ENCODE measurements at places on chromosomes 12 and 14.

DNA sequence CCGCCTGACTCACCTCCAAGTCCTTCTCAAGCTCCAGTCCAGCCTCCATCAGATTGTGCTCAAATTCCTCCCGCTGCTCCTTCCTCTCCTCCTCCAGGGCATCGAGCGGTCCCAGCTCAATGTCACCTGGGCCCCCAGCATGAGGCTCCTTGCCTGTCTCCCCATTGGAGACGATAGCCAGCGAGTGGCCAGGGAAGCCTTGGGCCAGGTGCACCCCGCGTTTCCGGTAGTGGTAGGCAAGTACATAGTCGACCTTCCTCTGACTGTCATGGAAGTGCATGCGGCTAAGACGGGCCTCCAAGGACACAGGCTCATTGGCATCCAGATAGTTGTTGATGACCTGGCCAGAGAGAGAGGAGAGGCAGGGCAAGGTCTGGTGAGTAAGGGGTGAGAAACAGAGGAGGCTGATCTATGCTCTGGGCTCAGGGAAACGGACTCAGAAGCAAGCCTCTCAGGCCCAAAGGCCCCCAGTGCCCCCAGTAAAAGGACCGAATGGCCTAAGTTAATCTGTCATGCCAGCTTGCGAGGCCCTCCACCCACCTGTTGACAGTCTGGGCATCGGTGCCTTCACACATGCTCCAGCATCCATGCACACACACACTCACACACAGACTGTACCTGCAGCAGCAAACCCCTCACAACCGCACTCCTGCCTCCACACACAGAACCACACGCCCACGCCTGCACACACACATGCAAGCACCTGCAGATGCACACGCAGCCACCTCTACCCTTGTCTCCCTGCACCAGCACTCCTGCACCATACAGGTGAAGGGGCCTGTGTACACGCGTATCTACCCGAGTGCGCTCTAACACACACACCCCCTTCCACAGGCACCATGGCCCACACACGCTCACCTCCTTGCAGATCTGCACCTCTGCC is 23.8 kb downstream of the ANO2 start:
- no peak for DNase-seq

GRCh38 chr14:76976240-76977005 is 52.1 kb downstream of the IRF2BPL start:
- no peak for DNase-seq

GRCh38 chr14:79820866-79821535 is 390.3 kb downstream of the DIO2 start:
- DNase-seq: no peak

DNA sequence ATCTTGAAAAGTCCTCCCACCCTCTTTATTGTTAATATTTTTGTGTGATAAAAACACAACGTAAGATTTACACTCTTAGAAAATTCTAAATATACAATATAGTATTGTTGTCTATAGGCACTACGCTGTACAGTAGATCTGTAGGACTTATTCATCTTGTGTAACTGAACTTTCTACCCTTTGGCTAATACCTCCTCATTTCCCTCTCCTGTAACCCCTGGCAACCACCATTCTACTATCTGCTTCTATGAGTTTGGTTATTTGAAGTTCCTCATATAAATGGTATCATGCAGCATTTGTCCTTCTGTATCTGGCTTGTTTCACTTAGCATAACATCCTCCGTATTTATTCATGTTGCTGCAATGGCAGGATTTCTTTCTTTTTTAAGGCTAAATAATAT is 5.2 kb upstream of the CLEC9A start:
- no peak for DNase-seq

GRCh38 chr12:6061660-6062059 is 62.8 kb downstream of the VWF start:
- DNase-seq: no peak

DNA sequence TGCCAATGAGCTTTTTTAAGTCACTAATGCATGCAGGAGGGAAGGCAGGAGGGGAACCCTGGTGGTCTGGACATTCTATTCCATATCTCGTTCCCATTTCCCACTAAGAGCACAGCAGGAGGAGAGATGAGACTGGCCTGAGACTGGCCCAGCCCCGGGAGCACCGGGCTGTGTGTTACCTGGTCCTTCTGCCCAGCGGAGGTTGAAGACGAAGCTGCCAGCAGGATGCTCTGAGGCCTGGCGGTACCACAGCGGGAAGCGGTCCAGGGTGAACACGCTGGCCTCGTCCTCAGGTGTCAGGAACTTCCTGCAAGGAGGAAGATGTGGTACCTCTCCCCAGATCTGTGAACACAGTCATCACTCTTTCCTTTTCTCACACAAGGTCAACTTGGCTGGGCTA is 23.9 kb downstream of the LRTM2 start:
- DNase-seq: no peak

DNA sequence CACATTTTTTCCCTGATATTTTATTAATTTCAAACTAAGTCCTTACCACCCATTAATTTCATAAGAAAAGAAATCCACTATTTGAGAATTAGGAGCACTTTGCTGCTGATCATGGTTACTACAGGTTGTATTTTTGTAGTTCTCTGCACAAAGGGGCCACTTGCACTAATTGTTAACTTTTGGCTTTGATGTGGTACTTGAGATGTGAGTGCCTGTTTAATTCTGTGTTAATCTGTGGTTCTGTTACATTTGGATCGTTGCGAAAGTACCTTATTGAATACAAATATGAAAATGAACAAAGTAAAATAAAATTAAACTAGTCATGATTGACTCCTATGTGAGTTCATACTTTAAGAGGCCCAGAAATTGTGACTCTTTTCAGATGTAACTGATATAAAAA is 374.9 kb upstream of the RGS6 start:
- no peak for DNase-seq

DNA sequence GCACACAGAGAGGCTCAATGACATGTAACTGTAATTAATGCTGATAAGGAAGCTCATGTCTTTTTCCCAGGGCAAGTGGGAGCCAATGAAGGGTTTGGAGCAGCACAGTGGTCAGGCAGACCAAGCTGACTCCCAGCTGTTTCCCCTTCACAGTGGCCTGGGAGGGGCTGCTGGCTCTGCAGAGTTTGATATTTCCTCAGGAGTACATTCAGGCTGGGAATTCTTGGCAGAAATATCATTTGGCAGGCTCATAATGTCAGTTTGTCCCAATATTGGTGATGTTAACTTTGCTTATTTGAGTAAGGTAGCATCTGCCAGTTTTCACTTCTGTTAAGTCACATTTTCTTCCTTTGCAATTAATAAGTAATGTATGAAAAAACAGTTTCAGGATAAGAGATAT is 247.0 kb downstream of the EMP1 start:
- no peak for DNase-seq

GRCh38 chr14:66842911-66843512 is 335.1 kb downstream of the GPHN start:
- no peak for DNase-seq

- peak; percentile 14 for DNase-seq
Observed at GRCh38 chr12:112906712-112907414, at the start of gene OAS1. TSS of gene OAS1 (plus strand) at chr12:112906962. CDS start at chr12:112907040, 78 bp downstream.

All from stimulated activated CD8-positive, alpha-beta memory T cell treated with anti-CD3 and anti-CD28 coated beads, Interleukin-15, amount 100 ng/mL, for 1 hour (primary cell).